CD4-positive, CD25-positive, alpha-beta regulatory T cell (primary cell): ENCODE measurements at places on chromosomes 3 and 15.
A peak's percentile ranks its signal among the peaks of the same experiment; 100 is the strongest.

- peak; percentile 77 for DNase-seq
Measured at GRCh38 chr15:88664151-88664778, 25.4 kb downstream of the ISG20 start.

DNA sequence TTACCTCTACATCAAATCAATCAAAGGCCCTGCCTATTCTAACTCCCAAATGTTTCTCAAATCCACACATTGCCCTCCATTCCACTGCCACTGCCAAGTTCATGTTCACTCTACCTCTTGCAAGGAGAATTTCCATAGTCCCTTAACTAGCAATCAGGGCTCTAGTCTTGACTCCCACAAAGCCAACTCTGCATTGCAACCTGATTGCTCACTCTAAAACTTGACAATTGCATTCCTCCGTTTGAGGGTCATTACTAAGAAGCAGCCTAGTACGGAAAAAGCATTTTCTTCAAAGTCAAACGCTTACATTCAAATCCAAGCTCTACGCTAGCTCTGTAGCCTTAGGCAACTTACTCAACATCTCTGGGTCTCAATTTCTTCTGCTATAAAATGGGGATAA is 1.2 kb downstream of the CPA3 start:
- no peak for DNase-seq

- no peak for DNase-seq
Measured at GRCh38 chr15:100598655-100599054, 3.3 kb downstream of the LINS1 start.

DNA sequence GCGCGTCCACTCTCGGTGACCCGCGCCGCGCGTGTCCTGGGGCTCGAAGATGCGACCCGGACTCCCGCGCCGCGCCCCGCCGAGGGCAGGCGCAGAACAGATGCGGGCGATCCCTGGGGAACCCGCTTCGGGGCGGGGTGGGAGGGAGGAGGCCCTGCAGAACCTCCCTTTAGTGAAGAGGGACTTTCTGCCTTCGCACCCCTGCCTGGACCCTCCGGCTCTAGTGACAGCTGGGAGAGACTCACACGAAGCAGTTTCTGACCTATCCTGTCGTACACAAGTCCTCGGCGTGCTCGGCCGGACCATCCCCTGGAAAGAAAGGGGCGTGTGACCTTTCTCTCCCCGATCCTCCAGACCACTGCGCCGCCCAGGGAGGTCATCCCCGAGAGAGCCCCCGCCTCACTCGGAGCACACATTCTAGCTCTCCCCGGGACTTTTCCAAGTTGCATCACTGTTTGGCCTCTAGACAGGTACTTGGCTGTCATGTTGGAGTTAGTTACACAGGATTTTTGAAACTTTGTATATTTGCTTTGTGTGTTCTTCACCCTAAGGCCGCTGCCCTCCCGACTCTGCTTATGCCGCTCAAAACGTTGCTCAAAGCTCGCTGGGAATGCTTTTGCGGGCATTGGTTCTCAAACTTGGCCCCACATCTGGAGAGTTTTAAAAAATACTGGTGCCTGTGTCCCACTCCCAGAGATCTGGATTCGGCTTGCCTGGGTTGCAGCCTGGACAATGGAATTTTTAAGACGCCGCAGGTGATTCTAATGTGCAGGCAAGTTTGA is 582 bp downstream of the CGNL1 start:
- DNase-seq: no peak

- DNase-seq: peak; percentile 42
Measured at GRCh38 chr3:99842826-99843589, 25.3 kb downstream of the CMSS1 start.
